ENCODE measurements at places on chromosomes 16 and 17.

GRCh38 chr17:15659663-15660062, 24.4 kb downstream of the TRIM16 start:
- DNase-seq = no peak

DNA sequence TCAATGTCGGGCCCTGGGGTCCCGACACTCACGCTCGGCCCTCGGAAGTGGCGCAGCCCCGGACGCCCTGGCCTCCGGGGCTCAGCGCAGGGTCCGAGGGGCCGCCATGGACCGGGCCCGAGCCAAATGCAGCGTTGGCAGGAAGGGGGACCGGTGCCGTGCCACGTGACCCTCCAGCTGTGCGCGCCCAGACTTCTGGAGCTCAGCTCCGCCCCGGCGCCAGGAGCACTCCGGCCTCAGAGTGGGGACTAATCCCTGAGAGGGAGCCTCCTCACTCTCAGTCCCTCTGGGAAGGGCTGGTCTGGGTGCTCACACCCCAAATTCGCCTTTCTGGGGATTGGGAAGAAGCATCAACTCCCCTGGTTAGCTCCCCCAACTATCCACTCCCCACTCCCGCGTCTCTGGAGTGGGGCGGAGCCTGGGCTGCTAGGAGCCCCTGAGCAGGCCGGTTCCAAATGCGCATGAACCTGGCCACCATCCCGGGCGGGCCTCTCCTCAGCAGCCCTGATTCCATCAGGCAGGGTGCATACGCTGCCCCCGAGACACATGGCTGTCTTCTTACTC, at the start of gene B3GNT9:
Gene B3GNT9 (minus strand): TSS at position 166 of the 564 bp plus-strand sequence. CDS start 513 bp downstream, outside the sequence.
- no peak for DNase-seq

DNA sequence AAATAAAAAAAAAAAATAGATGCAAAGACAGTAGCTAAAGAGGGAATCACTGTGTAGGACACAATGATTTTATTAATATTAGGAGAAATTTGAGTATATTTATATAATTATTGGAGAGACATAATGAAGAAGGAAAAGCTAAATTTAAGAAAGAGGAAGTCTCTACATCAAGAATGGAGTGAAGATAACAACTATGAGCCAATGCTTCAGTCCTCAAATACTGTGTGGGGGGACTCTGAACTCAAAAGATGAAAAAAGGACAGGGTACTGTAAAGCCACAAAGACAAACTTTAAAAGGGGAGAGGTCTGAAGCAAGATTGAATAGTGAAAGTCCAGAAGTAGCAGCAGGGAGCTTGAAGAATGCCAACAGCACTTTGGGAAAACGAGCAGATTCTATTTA, 44.7 kb downstream of the SKAP1 start:
- no peak for DNase-seq

DNA sequence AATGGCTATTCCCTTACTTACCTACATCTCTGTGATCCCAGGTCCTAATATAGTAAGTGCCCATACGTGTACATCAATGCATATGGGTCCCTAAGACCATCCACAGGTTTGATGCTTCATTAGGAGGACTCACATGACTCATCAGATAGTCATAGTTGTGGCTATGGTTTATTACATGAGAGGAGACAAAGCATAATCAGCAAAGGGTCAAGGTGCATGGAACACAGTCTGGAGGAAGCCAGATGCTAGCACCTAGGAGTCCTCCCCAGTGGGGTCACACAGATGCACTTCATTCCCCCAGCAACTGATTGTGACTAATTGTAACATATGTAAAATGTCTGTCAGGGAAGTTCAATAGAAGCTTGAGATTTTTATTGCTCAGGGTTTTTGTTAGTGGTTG, 42.8 kb downstream of the PHKB start:
- DNase-seq = no peak

- DNase-seq = no peak
Observed at GRCh38 chr16:986411-986810, 4.8 kb downstream of the SOX8 start.

- no peak for DNase-seq
Observed at GRCh38 chr17:39074676-39075075, 76.8 kb downstream of the PLXDC1 start.

DNA sequence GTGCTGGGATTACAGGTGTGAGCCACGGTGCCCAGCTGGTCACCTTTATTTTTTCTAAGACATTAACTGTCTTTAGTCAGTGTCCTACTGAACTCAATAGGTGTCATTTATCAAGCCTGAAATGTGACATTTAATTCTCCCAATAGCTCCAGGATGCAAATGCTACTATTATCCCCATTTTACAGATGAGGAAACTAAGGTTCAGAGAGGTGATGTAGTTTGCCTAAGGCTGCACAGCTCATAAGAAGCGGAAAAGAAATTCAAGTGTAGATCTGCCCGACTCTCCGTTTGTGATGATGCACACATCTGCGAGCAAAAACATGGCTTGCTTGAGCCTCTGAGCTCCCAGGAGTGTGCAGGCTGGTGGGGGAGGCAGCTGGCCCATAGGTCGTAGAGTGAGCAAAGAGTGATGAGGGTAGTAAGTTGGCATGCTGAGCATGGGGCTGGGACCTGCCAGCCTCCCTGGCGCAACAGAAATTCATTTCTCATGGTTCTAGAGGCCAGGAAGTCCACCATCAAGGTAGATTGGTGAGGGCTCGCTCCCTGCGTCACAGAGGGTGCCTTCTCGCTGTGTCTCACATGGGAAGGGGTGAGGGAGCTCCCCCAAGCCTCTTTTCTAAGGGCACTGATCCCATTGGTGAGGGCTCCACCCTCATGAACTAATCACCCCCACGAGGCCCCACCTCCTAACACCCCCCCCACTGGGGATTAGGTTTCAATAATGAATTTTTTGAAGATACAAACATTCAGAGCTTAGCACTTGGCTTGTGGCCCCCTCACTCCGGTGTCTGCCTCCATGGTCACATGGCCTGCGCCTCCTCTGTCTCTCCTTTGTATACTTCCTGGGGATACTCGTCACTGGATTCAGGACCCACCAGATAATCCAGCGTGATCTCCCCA, 141.5 kb upstream of the PLCG2 start:
- no peak for DNase-seq

GRCh38 chr17:9331279-9332131, 244.1 kb downstream of the STX8 start:
- DNase-seq = no peak

- DNase-seq = no peak
Observed at GRCh38 chr17:66040402-66040801, 151.5 kb downstream of the CEP112 start.

DNA sequence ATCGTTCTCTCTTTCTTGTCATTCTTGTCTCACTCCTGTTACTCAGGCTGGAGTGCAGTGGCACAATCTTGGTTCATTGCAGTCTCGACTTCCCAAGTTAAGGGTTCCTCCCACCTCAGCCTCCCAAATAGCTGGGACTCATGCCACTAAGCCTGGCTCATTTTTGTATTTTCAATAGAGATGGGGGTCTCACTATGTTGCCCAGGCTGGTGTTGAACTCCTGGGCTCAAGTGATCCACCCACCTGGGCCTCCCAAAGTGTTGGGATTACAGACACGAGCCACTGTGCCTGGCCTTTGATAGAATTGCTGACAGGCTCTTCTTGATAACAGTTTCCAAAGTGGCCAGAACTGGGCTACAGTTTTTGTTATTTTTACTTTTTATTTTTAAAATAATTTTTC, 32.3 kb downstream of the TPPP3 start:
- no peak for DNase-seq

DNA sequence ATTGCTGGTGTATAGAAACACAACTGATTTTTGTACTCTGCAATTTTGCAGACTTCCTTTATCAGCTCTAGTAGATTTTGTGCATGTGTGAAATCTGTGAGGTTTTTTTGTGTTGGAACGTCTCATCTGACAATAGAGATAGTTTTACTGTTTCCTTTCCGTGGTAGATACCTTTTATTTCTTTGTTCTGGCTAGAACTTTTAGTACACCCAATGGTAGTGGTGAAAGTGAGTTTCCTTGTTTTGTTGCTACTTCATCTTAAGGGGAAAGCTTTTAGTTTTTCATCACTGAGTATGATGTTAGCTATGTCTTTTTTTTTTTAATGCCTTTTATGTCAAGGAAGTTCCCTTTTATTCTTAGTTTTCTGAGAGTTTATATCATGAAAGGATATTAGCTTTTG, 118.1 kb downstream of the OR1D5 start:
- DNase-seq = no peak

- DNase-seq = no peak
Observed at GRCh38 chr17:32529604-32530003, 42.8 kb downstream of the CDK5R1 start.

DNA sequence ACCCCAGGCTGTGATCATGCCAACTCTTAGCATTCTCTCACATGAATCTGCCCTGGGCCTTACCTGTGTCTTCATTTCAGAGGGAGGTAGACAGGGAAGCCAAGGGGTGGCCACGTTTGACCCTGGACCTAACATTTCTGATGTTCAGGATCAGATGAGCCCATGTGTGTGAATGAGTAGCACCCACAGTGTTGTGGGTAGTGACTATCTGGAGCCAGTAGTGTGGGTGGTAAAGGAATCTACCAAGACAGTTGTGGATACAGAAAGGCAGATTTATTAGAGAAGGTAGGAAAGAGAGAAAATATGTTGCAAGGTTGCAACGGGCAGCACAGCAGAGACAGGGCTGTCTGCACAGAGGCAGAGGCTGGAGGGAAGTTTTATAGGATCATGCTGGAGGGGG, 60.5 kb downstream of the TK2 start:
- no peak for DNase-seq

DNA sequence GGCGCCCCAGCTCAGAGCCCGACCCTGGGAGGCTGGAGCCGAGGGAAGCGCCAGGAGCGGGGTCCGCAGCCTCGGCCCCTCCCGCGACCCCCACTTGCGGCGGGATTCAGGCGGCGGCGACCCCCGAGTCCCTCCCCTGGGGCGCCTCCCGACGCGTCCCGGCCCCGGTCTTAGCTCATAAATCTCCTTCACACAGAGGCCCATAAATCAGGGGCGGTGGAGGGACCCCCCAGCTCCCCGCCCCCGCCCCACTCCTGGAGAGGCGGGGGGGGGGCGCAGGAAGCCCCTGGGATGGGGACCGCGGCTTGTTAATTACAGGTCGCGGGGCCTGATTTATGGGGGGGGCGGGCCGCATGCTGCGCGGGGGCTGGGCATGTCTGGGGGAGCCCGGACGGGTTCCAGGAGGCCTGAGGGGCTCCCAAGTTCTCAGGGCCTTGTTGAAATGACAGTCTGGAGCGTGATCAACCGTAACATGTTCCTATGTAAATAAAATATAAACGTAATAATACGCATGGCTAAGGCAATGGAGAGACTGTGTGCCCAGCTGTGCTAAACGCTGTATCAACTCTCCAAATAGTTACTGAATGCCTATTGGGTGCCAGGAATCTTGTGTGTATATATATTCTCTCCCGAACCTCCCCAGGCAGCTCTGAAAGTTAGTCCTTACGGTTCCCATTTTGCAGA, 10.0 kb upstream of the BHLHA9 start:
- no peak for DNase-seq

DNA sequence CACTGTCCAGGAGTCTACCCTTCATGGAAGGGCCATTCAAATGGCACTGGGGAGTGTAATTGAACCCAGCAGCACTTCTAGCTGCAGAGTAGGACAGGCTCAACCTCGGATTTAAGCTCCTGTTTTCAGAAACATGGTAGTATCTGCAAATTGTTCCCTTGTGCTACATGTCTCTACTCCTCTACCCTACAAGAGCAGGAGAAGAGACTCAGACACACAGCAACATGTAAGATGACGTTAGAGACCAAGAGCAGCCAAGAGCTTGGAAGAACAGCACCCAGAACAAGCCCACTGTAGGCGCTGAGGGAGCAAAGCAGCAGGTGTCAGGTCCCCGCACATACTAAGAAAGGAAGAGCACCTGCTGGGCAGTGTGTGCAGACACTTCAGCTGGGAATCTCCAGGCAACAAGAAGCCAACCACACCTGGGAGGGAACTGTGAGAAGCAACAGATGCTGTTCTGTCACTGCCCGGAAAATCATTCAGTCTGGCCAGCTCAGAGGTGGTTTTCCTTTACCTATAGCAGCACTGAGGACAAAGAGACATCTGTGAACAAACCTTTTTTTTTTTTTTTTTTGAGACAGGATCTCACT, 35.6 kb upstream of the MNT start:
- no peak for DNase-seq

DNA sequence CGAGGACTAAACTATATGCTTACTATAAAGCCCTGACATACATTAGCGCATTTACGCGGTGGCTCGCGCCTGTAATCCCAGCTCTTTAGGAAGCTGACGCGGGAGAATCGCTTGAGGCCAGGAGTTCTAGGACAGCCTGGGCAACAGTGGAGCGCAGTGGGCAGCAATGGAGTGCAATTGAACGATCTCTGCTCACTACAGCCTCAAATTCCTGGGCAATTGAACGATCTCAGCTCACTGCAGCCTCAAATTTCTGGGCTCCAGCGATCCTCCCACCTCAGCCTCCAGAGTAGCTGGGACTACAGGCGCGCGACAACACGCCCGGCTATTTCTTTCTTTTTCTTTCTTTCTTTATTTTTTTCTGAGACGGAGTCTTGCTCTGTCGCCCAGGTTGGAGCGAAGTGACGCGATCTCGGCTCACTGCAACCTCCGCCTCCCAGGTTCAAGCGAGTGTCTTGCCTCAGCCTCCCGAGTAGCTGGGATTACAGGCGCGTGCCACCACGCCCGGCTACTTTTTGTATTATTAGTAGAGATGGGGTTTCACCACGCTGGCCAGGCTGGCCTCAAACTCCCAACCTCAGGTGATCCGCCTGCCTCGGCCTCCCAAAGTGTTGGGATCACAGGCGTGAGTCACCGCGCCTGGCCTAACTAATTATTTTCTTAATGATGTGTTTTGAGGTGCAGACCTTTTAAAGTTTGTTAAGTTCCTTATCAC, 506 bp upstream of the COG7 start:
- no peak for DNase-seq

- DNase-seq = no peak
Observed at GRCh38 chr16:74283716-74284115, 12.9 kb upstream of the PSMD7 start.

DNA sequence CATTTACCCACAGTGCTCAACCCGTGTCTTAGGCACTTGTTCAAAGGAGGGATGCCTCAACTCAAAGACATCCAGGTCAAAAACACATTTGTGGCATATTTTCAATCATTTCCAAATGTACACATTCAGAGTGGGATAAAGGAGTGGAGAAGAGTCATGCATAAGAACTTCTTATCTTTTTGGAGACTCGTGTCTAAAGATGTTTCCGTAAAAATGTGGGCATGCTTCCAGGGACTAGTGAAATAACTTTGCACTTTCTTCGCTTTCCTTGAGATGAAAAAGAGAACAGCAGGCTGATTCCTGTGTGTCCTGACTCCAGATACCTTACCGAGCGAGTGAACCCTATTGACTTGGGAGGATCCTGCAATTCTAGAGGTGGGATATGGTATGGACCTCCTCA, 256.6 kb upstream of the KCNJ16 start:
- no peak for DNase-seq

GRCh38 chr16:58510776-58511628, 4.3 kb upstream of the SETD6 start:
- DNase-seq = no peak

Measured in activated T-cell treated with anti-CD3 and anti-CD28 coated beads, Interleukin-2, amount 50 U/mL, for 4 hours (primary cell).